ENCODE measurements at places on chromosomes 12 and 14. TPM values are rescaled to one million over a fixed set of nuclear protein-coding genes. Genes with fewer than 3 reads are reported as not detected.

The SLCO1C1 gene
- polyA plus RNA-seq, result not detected

The SYCP3 gene
- polyA plus RNA-seq, result 0.22 TPM

The GPR132 gene
- 0.18 TPM for polyA plus RNA-seq

The ITGB7 gene
- 0.64 TPM for polyA plus RNA-seq

The FAM181A gene
- polyA plus RNA-seq, result not detected

The HOXC11 gene
- 0.45 TPM for polyA plus RNA-seq

The CCDC177 gene
- not detected for polyA plus RNA-seq

The POTEG gene
- polyA plus RNA-seq, result not detected

The SIX6 gene
- polyA plus RNA-seq, result not detected

The PROX2 gene
- not detected for polyA plus RNA-seq

The PLBD2 gene
- 25.9 TPM for polyA plus RNA-seq

The CAPZA3 gene
- polyA plus RNA-seq, result not detected

The SDR9C7 gene
- not detected for polyA plus RNA-seq

The ASPG gene
- polyA plus RNA-seq, result 0.13 TPM

GRCh38 chr12:1197264-1198018 is 206.4 kb downstream of the ERC1 start:
- DNase-seq, result peak; percentile 38

DNA sequence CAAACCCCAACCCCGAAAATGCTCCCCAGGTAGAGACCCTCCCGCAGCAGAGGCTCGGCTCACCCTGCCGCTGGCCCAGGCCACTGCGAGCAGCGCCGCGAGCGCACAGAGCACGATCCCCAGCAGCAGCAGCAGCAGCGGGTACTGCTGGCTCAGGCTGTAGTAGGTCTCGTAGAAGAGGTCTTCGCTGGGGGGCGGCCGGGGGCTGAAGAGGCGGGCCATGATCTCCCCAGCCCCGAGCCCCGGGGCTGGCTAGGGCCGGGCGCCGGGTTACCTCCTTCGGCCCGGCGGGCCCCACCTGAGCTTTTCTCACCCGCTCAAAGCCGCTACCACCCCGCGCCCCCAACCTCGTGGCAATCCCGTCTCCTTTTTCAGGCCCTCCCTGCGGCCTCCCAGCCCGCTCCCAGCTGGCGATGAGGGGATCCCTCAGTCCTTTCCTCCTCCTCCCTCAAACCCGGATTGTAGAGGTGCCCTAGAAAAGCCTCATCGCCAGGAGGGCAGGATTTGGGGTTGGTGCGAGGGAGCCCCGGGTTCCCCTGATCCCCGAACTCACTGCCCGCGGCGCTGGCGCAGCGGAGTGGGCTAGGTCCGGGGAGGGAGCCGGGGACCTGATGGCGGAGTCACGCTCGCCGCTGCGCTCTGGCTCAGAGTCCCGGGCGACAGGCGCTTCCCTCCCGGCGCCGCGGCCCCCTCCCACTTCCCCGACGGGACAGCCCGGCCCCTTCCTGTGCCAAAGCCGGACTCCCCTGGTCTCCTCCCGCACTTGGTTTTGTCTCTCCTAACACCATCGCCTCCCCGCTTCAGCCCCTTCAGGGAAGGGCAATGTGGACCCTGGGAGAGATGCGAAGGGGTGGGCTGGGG is at the start of gene ADCY4:
ADCY4 (minus strand) TSS at position 641 of the 861 bp plus-strand sequence; CDS start at position 222, 419 bp downstream.
- DNase-seq, result no peak

DNA sequence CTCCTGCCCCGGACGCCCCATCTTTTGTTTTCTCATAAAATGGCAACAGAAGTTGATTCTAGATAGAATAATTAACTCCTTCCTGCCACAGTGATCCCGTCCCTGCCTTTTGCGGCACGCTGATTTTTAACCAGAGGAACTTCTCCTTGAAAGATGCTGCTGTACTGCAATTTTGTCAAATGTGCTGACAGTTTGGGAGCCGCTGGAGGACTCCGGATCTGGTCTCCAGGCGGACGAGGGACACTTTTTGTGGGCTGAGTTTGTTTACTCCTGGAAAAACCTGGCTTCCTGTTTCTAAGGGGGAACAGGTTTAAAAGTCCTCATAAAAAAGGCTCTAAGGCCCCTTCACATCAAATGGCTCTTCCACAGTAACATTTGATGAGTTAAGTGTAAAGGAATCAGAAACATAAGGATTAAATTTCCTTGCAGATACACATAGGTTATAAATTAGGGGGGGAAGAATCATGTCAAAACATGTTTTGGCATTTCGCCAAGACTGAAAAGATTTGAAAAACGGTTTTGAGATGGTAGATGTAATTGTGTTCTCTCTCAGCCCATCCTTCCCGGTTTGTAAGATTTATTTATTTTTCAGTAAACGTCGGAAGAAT is 15.5 kb downstream of the FZD10 start:
- no peak for DNase-seq

GRCh38 chr14:95493976-95494375 is 22.5 kb downstream of the SYNE3 start:
- DNase-seq, result no peak

- DNase-seq, result no peak
Observed at GRCh38 chr14:77119851-77120250, 21.7 kb downstream of the ZDHHC22 start.

- no peak for DNase-seq
Observed at GRCh38 chr14:105062048-105062433, 3.2 kb downstream of the GPR132 start.

- DNase-seq, result no peak
Observed at GRCh38 chr12:118884226-118884625, 97.1 kb upstream of the SRRM4 start.

DNA sequence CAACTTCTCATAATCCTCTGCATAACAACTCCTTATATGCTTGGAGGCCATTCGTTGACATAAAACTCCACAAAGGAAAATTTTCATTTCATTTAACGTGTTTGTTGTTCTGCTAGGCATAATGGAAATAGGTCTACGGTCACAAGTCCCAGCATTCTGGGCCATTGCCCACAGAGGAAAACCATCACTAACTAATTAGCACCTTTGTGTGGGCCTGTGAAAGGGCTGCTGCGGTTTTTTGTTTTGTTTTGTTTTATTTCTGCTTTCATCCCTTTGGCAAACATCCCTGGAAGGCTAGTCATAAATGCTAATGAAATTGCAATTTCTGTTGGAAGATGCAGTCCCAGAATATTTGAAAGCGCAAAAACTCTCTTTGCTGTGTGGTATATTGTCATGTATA is 180.3 kb downstream of the RMST start:
- DNase-seq, result no peak

GRCh38 chr14:51897791-51898355 is 37.5 kb downstream of the GNG2 start:
- no peak for DNase-seq

- no peak for DNase-seq
Observed at GRCh38 chr14:28307506-28307905, 459.1 kb upstream of the FOXG1 start.

DNA sequence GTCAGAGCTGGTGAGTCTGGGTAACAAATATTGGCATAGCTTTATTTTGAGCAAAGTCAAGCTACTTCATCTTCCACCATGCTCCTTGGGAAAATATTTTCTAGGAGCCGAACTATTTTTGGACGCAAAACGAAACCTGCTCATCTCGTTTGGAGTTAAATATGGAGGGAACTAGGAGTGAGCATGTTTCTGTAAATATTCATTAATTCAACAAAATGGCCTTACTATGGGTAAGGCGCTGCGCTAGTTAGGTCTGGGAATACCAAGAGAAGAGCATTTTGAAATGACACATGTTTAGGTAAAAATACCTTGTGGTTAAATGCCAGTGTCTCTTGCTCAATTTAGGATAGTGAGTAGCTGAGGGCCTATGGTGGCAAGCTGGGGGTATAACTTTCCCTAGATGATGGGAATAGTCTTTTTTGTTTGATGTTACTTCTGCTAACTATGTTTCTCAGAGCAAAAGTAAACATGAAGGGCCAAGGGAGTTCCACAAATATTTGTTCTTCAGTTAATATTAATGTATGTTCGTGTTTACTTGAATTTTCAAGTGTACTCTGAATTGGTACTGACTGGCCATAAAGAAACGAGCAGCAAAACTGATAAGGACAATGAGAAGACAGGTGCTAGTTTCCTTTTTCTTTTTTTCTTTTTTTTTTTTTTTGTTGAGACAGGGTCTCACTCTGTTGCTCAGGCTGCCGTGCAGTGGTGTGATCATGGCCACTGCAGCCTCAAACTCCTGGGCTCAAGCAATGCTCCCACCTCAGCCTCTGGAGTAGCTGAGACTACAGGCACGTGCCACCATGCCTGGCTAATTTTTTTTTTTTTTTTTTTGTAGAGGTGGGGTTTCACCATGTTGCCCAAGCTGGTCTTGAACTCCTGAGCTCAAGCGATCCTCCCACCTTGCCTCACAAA is 77.7 kb downstream of the MAP1LC3B2 start:
- peak; percentile 83 for DNase-seq

- no peak for DNase-seq
Observed at GRCh38 chr12:49548822-49549648, 10.2 kb downstream of the KCNH3 start.

GRCh38 chr14:50670196-50670865 is 2.2 kb upstream of the SAV1 start:
- no peak for DNase-seq

DNA sequence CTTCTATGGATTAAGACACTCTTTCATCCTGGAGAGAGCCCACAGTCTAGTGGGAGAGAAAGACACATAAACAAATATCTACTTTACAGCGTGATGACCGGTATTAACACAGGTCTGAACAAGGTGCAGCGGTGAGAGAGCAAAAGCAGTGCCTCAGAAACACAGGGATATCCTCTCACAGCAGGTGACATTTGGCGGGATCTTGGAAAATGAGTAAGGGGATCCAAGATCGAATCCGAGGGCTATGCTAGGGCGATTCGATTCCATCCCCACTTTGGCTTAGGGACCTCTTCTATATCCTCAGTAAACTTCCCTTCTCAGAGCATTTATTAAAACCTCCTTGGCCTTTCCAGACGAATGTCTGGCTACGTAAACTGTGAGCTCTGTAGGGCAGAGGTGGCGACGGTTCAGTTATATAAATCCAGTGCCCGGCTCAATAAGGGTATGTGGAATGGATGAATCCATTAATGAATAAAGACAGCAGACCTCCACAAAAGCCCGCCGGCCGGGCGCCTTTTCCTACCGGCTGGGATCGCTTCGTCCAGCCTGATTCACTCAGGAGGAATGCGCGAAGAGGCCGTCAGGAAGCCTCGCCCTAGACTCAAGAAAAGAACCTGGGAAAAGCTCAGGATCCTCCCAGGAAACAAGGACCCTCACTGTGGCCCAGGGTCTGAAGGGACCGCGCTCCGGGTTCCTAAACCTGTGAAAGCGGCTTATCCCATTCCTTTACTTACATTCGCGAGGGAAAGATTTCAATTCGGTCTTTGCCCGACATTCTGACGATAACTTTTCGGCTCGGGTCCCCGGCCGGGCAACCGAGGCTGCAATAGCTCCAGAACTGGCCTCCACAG is 455 bp downstream of the ATP6V1D start:
- no peak for DNase-seq

DNA sequence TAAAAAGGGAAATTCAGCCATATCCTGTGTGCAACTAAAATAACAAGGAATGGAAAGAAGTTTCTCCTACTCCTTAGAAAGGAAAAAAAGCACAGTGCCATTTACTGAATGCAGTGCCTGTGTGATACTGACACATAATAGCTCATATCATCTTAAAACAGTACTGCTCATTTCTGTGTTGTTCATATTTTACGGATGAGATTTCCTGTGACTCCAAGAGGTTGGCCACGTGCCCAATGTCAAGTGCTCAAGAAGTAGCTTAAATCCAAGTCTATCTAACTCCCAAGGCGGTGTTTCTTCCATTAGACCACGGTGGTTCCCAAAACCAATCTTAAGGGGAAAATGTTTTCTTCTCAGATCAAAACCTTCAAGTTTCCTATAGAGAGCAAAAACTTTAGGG is 20.0 kb downstream of the MAP3K9 start:
- DNase-seq, result no peak

DNA sequence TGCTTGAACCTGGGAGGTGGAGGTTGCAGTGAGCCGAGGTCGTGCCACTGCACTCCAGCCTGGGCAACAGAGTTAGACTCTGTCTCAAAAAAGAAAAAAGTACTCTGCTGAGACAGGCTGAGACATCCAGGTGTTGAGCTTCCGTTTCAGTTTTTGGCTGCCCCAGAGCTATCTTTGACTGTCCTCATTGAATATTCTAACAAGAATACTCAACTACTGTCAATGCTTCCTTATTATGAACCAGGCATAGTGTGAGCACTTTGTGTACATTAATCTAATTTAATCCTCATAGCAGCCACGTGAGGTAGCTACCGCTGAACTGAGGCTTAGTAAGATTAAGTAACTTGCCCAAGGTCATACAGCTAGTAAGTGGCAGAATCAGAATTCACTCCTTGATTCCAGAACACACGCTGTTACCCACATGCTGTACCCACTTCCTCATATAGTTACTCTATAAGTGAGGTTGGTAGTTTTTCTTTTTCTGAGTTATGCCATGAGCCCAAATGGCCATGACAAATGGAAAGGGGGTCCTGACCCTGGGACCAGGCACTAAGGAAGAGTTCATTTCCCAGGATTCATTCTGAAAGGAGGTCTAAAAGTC is 11.3 kb downstream of the ALDH1L2 start:
- DNase-seq, result no peak

- DNase-seq, result no peak
Observed at GRCh38 chr14:92253381-92253894, 69.5 kb upstream of the SLC24A4 start.

- DNase-seq, result no peak
Observed at GRCh38 chr12:16606201-16606849, 363 bp upstream of the LMO3 start.

DNA sequence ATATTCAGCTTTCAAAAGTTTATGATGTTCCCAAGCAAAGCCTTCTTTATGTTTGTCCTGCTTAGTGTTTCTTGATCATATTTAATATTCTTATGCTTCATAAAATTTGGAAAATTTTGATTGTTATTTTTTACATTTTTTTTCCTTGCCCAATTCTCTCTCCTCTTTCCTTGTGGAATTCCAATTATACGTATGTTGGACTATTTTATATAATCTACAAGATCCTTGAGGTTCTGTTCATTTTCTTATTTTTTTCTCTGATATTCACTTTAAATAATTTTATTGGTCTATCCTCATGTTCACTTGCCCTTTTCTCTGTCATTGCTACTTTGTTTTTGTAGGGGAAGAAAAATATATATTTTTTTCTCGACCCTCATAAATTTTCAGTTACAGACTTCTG is 167.7 kb downstream of the DYRK2 start:
- DNase-seq, result no peak

DNA sequence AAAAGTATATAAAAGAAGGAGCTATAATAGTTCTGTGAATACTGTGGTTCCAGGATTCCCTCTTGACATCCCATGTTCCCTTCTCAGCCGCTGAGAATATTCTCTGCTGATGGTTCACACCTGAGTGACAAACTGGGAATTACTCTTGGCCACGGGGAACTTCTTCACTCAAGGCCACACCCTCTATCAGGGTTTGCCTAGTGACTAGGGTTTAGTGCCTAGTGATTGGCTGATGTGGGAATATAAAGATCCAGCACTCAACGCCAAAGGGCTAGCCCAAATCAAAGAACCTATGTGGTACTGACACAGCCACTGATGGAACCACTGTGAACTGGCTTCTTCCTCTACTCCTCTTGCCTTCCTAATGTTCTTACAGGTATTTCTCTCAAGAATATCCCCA is 248.4 kb downstream of the ASCL1 start:
- DNase-seq, result no peak
